ENCODE measurements at places on chromosomes 1 and 21.

GRCh38 chr1:54800899-54801759 is at the start of gene TTC22:
TSS of gene TTC22 (minus strand) at chr1:54801323. CDS start at chr1:54801163, 160 bp downstream.
- no peak for DNase-seq

DNA sequence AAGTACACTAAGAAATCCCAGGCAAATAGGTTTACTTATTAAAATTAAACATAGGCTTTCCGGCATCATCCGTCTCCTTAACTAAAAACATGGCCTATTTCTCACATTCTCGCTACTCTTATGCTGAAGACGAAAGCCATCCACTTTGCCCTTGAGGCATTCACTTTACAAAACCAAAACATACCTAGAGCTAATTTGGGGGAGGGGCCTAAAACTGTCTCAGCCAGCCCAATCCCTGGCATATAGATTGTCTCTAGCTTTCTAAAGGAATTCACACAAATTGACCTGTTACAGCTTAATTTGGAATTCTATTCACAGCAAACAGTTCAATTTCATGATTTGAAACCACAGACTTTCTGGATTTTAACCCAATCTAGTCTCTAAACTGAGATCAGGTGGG is 34.8 kb downstream of the SLC35D1 start:
- DNase-seq = no peak

DNA sequence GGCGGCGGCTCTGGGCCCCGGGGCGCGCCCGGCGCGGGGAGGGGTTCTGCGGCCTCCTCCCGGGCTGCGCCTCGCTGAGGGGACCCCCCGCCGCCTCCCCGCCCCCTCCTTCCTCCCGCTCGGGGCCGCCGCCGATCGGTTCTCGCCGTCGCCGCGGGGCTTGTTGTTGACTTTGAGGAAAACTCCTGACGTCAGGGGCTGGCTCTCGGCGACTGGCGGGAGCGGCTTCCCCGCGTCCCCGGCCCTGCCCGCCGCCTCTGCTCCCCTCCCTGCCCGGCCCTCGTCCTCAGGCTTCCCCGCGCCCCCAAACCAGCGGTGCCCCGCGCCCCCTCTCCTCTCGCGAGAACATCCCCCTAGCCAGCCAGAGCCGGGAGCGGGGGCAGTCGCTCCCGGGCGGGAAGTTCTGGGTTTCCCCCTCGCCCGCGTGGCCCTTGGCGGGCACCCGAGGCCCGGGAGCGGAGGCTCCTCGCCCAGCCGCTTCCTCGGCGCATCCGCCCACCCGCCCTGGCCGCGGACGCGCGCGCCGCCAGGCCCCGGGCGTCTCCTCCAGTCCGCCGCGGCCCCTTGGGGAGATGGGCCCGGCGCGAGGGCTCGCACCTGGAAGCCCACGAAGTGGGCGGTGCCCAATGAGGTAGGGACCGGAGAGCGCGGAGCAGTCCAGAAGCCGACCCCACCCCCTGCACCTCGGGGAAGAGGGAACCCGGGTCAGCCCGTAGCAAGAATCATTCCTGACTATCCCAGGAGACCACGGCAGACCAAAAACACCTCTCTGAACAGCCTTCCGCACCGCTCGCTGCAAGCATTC is 611 bp upstream of the AKT3 start:
- peak; percentile 87 for DNase-seq

DNA sequence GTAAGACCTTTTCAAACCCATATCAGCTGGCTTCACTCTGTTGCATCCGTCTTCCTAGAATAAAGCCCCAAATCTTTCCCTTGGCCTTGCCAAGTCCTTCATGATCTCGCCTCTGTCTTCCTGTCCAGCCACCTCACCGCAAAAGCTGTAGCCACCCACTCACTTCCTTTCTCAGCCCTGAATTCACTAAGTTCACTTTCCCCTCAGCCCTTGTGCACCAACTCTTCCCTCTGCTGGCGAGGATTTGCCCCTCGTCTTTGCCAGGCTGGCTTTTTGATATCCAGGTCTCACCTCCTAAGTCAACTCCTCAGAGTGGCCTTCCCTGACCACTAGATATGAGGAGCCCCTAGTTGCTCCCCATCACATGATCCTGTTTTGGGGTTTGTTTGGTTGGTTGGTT is 3.9 kb upstream of the COL16A1 start:
- DNase-seq = peak; percentile 71

GRCh38 chr1:40161125-40161887 is at the start of gene RLF:
TSS of gene RLF (plus strand) at chr1:40161387. CDS start at chr1:40161400, 13 bp downstream.
- DNase-seq = peak; percentile 98

GRCh38 chr1:55695552-55695951 is 480.4 kb upstream of the USP24 start:
- DNase-seq = no peak

DNA sequence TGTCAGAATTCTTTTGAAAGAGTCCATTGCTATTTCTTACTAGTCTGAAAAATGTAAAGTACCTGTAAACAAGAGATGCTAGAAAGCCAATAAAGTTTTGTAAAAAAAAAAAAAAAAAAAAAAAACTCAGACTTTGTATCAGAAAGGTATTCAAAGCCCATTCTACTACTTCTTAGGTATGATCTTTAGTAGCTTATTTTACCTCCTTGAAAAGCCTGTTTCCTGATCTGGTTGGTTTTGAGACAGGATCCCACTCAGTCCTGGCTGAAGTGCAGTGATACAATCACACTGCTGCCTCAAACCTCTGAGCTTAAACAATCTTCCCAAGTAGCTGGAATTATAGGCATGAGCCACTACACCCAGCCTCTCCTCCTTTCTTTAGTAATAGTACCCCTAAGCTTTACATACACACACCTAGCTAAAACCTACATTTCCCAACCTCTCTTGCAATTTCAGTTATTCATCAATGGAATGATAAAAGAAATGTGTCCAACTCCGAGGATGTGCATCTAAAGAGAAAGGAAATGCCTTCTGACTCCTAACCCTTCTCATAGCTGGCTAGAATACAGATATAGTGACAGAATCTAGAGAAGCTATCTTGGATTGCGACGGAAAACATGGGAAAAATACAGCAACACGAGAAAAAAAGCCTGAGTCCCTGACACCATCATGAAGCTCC is 30.6 kb downstream of the EPS15 start:
- DNase-seq = no peak

- DNase-seq = no peak
These were observed 33.2 kb upstream of the FOXD3 start for GRCh38 chr1:63289135-63289534.
